ENCODE measurements at places on chromosomes 12 and 14.

DNA sequence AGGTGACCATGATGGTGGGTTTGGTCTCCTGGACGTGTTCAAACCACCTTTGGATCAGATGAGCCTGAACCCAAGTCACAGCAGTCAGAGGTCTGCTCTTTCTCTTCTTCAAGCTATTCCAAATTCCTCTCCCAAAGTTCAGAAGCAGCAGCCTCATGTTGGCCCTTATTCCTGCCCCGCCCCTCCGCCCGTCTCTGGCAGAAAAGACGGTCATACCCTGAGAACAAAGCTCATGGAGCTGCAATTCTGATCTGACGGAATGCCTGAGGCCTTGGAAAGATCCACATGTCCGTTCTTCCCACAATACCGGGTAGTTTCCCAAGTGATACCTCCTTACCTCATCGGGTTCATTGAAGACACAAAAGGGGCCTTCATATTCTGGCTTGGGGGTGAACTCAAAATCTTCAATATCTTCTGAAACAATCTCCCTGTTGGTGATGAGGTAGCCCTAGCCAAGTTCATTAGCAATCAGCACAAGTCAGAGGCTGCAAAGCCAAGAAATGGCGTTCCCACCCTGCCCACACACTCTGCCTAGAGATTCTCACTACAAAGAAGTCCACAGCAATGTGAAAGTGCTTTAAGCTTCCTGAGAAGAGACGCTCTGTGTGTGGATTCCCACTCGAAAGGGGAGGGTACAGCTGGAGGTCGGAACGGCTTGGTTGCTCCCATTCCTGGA is 11.2 kb downstream of the POLE start:
- DNase-seq: no peak

- peak; percentile 27 for DNase-seq
Measured at GRCh38 chr14:39731912-39732311, 299.7 kb upstream of the FBXO33 start.

GRCh38 chr14:101708853-101709532 is 52.5 kb upstream of the PPP2R5C start:
- no peak for DNase-seq

DNA sequence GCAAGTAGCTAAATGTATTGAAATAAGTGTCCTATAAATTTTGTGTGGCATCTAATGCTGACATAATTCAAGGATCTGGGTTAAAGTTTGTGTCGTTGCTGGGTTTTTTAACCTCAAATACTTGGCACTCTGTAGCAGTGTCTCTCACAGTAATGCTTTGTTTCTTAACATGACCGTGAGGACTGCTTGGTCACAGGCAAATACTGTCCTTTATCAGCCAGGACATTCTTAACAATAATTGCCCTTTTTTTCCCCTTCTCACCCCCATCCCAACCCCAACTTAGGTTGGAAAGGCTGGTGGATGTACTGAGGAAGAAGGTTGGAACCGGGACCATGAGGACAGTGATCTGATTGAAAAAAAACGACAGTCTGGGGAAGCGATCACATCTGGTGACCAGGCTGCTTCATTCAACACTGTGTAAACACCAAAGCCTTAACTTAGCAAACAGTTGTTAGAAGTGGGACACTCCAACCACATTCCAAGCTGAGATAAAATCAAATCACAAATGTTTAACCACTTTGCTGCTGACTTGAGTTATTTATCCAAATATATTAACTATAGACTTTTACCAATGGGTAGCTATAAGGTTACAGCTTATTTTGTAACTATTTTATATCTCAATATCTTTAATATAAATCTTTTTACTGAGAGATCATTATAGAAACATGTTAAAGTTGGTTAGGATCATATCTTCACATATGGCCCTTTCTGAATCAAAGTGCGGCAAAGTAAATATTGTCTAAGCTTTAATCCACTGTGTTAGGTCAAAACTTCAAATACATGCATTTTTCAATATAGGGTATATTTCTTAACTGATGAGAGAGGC is 48.2 kb downstream of the FOXA1 start:
- DNase-seq: peak; percentile 79

- no peak for DNase-seq
Measured at GRCh38 chr12:11660624-11661023, 11.2 kb downstream of the ETV6 start.

- no peak for DNase-seq
Measured at GRCh38 chr12:128551266-128551665, 272.5 kb downstream of the SLC15A4 start.

DNA sequence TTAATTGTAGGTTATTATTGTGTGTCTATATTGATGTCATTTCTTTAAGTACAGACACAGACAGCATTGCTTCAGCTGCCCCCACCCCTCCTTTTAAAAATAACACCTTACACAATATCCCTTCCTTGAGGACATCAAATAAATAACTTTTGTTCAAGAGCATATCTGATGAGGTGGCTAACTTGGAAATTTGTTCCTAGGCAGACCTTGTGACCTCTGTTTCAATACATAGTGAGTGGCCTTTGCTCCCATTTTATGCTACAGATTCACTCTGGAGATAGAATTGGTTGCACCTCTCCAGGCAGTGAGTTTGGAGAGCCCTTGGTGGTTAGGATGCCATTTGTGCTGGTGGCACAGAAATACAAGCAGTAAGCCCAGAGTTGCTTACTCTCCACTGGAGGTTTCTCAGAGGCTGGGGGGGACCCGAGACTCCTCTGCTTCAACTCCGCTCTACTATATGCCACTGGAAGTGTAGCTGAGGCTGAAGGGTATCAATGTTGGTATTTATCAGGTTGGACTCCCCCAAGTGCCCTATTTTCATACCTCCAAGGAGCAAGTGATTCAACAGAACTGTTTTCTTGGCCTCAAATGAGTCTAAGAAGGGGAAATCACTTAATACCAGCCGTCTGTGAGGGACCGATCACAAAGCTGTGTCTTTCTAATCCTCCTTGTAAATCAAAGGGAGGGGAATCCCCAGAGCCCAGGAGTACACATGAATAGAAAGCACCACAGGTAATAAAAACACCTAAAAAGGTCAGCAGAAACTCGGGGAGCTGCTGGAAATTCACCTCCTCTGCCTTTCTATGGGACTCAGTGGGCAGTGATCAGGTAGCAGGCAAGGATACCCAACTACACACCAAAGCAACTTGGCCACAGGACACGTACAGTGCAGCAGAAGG is 463.1 kb downstream of the RAD51B start:
- no peak for DNase-seq

DNA sequence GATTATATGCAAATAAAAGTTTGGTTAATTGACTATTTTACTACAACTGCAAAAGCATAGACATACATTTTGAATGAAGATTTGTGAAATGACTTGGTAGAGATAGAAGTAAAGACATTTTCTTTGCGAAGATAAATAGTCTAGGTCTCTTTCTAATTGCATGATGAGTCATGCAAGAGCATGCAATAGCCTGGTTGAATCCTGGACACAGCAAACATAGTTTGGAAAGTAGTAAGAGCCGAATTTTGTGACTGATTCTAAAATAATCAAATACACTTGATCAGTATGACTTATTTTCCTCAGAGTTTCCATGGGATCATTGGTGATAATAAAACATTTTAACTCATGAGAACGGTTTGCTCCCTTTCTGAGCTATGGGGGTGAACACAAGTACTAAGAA is 27.7 kb upstream of the CAND1 start:
- peak; percentile 16 for DNase-seq

- no peak for DNase-seq
Measured at GRCh38 chr14:63180011-63180410, 24.2 kb upstream of the RHOJ start.

DNA sequence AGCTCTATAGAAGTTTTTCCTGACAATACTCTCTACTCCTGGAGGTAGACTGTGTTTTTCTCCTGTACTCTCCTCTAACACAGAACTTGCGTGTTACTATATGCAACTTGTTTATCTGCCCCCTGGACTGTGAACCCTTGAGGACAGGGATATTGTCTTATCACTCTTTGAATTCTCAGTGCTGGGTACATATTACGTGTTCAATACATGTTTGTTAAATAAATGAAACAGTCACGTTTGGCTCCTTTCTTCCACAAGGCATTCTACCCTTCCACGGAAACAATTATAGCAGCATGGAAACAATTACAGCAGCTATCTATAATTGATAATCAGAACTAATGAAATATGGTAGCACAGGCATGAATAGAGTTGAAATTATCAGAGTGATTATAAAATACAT is 50.7 kb downstream of the CRADD start:
- DNase-seq: no peak

GRCh38 chr14:26896447-26896846 is 298.6 kb upstream of the NOVA1 start:
- no peak for DNase-seq

- no peak for DNase-seq
Measured at GRCh38 chr14:73116079-73116665, 20.1 kb upstream of the PSEN1 start.

DNA sequence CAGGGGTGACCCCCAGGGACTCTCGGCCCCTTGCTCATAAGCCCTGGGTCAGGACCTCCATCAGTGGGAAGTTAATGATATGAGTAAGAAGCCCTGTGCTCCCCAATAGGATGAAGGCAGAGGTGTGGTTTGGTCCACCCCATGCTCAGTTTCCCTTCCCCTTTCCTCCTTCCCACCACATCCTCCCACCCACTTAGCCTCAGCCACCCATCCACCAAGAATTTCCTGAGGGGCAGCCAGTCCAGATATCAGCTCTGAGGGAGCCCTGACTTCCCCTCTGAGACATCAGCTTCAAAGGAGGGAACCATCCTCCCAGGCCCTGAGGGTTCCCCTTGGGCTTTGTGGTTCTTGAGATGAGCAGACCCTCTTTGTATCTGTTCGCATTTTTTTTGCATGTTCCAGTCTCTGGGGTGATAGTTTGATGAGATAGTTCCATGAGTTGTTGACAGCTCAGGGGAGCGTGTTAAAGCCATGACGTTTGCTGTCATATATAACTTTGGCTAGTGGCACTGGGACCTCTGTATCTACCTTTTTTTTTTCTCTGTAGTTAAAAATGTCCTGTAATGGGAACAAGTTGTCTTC is 71.2 kb downstream of the LGMN start:
- DNase-seq: no peak

- DNase-seq: peak; percentile 93
Measured at GRCh38 chr12:85779768-85780167, 56.4 kb downstream of the RASSF9 start.

DNA sequence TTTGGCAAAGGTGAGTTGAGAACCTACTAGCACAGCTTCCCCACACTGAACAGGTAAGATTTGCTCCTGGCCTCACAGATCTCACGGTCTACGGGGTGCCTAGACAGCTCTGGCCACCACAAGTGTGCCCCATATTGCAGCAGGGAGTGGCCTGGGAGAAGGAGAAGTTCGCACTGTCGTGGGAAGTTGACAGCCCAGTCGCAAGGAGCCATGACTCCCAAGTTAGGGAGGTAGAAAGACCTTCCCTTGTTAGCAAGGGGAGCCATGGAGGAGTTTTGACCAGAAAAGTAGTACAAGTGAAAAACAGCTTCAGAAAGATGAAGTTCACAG is 316.3 kb downstream of the BCL11B start:
- no peak for DNase-seq

DNA sequence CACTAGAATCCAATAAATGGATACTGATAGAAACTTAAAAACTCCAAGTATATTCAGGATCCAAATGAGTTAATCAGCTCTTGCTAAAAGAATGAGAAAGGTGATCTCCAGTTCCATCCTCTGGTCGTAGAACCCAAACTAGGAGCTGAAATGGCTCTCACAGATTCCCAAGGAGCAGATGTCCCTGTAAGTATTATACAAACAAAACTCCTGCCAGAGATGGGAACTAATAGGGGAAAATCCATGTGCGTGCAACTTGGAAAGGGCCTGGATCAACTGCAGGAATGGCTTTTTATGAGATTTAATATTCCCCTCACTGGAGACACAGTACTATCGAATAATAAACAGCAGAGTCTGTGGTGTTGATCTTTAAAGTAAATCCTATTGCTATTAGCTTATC is 309.2 kb upstream of the TBX3 start:
- no peak for DNase-seq
